ENCODE measurements at places on chromosomes 6 and 20.
A peak's percentile ranks its signal among the peaks of the same experiment; 100 is the strongest.

- DNase-seq = no peak
Observed at GRCh38 chr6:84227044-84227433, 404 bp downstream of the CEP162 start.

DNA sequence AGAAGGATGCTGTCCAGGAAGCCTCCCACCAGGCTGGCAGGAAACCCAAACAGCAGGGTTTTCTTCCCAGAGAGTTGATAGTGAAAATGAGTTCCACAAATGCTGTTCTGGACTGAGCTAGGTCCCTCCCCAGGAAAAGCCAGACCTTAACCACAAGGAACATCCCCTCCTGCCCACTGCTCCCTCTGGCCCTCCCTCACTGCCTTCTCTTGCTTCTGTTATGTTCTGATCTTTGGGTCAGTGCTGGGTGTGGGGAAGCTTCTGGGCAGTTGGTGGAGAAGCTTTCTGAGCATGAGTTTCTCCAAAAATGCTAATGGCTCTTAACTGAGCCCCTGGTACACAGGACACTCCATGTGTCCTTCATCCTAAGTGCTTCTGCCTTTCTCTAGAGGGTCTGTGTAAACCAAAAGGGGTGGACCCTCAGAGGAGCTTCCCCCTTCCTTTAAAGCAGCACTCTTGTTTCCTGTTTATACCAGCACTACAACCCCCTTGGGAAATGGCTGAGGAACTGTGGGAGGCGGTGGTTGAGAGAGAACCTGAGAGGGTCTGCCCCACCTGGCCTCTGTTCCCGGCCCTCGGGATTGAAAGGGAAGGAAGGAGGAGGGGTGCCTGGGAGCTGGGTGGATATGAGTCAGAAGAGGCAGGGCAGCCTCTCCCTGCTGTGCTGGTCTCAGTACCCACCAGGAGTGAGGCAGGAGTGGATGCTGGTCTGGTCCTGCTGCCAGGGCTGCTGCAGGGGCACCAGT is 42.0 kb downstream of the CDS2 start:
- DNase-seq = peak; percentile 54

DNA sequence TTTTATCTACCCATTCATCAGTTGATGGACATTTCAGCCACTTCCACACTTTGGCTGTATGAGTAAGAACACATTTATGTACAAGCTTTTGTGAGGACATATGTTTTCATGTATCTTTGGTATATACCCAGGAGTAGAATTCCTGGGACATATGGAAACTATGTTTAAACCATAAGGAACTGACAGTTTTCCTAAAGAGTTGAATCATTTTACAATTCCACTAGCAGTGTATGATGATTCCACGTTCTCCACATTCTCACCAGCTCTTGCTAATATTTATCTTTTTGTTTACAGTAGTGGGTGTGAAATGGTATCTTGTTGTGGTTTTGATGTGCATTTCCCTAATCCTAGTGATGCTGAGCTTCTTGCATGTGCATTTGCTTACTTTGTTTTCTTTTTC is 338.1 kb downstream of the PLCB1 start:
- DNase-seq = no peak

- DNase-seq = no peak
Observed at GRCh38 chr6:11242711-11243110, 10.2 kb upstream of the NEDD9 start.

DNA sequence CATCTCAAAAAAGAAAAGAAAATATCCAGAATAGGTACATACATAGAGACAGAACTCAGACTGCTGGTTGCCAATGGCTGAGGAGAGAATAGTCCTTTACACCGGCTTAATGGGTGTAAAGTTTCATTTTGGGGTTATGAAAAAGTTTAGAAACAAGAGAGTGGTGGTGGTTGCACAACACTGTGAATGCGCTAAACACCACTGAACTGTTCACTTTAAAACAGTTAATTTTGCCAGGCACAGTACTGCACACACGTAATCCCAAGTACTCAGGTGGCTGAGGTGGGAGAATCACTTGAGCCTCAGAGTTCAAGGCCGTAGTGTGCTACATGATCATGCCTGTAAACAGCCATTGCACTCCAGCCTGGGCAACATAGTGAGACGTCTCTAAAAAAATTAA is 7.6 kb downstream of the ILRUN start:
- no peak for DNase-seq

DNA sequence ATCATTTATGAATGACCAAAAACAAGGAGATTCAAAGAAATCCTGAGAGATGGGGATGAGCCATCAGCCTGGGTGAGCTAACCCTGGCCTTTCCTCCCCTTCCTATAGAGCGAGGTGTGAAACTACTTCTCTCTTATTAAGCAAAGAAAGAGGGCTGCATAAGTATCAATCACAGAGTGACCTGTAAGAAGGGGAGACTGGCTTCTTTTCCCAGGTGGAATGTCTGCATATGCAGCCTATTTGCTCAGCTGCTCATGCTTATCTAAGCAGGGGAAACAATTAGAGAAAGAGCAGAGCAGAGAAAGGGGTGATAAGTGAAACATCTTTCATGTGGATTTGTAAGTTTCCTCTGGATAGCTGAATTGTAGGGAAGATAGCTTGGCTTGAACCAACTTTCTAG is 160.0 kb downstream of the PKHD1 start:
- DNase-seq = no peak

GRCh38 chr20:14512839-14513238 is 175.4 kb upstream of the FLRT3 start:
- DNase-seq = no peak

DNA sequence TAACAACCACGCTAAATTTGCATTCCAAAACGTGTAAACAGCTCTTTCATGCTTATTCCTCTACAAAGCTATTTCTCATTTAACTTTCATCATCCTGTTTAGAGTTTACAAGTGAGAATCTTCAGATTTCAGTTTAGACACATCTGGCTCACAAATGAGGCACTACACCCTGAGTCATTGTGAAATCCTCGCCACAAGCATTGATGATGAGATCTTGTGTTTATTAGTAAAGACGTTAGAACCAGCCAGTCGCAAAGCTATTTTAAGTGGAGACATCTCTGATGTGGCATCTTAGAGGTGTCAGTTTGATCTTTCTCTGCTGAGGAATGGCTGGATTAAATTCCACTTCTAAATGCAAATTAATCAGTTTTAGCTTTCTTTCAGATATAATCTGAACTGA is 8.3 kb upstream of the ISM1 start:
- DNase-seq = no peak

DNA sequence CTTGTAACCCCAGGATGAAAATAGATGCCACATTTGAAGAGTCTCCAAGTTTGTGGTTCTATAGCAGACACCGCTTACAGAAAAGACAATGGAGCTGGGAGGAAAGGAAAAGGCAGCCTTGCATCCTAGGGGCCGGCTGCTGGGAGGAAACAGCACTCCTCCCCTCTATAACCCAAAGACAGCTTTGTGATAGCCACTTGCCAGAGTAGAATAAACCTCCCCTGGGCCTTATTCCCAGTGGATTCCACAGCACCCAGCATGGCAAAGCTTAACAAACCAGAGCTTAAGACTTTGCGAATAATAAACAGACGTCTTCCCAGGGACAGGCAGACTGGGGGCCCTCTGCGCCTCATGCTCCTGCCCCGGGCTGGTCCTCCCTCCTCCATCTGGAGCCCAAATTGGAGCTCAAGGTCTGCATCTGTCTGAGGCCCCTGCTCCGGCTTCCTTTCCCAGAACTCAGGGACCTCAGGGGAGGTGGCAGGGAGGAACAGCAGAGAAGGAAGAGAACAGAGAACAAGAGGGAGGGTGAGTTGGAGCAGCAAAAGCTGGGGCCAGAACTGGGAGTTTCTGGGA is 8.8 kb upstream of the TAF8 start:
- no peak for DNase-seq

GRCh38 chr20:7094438-7094997 is 327.0 kb downstream of the BMP2 start:
- no peak for DNase-seq

DNA sequence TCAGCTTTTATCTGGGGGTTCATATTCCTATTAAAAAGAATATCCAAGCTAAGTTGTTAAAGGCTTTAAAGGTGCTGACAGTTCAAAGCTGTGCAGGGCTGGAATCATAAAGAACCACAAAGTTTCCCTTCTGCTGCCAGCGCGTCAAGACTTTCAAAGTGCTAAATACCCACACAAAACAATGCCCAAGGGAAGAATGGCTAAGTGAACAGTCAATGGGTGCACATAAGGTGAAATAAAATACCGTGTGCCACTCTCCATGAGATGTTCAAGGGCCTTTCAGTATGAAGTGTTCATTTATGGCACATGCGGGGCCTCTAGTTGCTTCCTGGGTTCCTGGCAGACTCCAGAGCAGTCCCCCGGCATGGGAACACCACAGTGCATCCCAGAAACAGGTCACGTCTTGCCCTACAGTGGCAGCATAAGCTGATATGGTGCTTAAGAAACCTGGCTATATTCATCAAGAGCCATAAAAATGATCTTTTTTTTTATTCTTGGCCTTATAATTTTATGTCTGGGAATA is 14.1 kb downstream of the TXNDC5 start:
- no peak for DNase-seq

- no peak for DNase-seq
Observed at GRCh38 chr6:165110860-165111259, 198.5 kb downstream of the C6orf118 start.

- peak; percentile 46 for DNase-seq
Observed at GRCh38 chr6:132669690-132670291, 10.8 kb upstream of the TAAR1 start.

DNA sequence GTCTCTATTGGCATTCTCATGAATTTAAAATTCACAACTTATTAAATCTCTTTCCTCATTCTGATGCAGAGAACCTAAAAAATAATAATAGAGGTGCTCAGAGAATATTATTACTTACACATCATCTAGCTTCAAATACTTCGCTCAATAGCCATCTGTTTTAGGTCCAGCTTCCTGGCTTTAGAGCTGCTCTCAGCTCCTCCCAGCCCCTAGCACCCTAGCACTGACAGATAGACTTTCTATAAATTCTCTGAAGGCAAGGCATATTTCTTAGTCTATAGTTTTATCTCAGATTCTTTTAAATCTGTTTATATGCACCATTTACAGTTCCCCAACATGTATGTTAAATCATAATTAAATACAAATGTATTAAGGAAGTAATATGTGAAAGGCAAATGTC is 281.3 kb downstream of the PTPRK start:
- no peak for DNase-seq

DNA sequence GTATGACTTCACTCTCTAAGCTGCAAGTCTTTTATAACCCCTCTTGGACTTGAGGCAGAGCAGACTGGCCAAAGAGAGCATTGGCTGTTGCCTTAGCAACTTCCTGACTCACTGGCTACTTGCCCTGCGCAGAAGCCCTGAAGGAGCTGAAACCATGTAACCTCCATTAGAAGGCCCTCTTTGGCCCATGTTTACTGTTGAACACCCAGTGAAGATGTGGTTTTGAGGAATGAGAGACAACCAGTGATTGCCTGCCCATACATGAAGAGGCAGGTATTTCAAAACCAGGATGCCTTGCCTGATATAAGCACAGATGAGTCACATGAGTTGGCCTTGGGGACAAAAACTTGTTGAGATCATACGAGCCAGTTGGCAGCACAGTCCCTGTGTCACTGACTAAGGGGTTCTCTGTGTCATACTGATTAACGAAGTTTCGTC is 182.5 kb downstream of the EDN1 start:
- DNase-seq = no peak

GRCh38 chr6:11268978-11269377 is 36.5 kb upstream of the NEDD9 start:
- DNase-seq = no peak

DNA sequence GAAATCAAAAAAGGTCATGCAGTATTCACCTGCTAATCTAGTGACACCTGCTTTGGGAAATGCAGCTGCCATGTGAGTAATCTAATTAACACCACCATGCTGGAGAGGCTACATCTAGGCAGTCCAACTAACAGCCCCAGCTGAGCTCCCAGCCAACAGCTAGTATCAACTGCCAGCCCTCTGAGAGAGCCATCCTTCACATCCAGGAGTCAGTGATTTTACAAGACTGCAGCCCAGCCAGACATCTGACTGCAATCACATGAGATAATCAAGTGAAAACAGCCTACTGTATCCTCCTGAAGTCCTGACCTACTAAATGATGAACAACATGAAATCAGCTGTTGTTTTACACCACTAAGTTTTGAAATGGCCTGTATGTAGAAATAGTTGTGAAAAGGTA is 298.4 kb downstream of the TRDN start:
- no peak for DNase-seq

DNA sequence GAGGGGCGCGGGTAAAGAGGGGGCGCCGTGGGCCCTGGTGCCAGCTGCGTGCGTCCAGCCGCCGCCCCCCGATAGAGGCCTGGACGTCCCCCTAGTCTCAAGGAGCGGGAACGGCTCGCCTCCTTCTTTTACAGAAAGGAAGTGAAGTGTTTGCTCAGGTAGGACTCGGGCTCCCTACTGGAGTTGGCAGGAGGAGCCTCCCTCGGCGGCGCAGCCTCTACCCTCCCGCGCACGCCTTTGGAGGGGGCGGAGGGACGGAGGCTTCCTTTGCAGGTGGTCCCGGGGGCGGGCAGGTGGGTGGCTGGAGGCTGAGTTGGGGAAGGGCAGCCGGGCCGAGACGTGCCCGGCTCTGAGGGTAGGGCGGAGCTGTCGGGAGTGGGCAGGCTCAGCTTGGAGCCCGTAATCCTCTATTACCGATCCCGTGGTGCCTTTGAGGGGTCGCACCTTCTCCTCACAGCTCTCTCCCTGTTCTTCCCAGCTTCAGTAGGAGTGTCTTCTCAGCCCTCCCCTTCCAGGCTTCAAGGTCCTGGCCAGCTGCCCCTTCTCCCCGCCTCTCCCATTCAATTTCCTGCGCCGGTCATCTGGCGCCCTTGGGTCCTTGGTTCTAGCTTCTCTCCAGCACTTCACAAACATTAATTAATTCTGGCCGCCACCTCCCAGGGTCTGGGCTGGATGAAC is 728 bp downstream of the ITPR3 start:
- no peak for DNase-seq

DNA sequence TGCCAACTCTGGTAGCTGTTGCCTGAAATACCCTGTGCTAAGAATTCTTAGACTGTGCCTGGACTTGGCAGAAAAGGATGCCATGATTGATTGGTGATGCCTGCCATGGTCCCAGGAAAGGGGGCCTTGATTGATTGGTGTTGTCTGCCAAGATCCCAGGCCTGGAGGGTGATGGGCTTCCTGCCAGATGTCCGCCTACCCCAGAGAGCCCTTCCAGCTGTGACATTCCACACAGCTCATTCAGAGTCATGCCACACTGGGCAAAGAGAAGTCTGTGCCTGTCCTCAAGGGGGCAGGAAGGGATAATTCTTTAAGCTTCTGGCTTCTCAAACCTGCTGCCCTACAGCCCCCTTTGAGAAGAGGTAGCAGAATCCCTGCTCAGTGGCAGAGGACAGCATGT is 24.6 kb downstream of the RIMS4 start:
- peak; percentile 81 for DNase-seq

DNA sequence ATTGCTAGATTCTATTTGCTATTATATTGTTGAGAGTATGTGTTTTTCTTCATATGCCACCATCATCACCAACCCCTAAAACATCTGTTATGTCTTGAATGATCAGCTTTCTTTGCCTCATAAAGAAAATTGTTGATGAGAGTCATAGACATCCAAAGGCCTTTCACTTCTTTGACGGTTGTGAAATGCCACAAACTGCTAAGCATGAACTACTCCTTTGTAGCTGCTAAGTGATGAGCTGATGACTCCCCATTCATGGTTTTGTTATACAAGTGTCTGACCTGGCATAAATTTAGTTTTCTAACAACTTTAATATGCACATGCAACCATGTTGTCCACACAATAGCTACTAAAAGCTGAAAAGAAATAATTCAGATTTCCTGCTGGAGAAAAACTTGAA is 684 bp upstream of the MED23 start:
- DNase-seq = no peak

All from HTR-8/SVneo (cell line).